ENCODE measurements at places on chromosomes 12 and 14.

GRCh38 chr12:113299619-113300237, 35.2 kb downstream of the SLC8B1 start:
- DNase-seq, result no peak

DNA sequence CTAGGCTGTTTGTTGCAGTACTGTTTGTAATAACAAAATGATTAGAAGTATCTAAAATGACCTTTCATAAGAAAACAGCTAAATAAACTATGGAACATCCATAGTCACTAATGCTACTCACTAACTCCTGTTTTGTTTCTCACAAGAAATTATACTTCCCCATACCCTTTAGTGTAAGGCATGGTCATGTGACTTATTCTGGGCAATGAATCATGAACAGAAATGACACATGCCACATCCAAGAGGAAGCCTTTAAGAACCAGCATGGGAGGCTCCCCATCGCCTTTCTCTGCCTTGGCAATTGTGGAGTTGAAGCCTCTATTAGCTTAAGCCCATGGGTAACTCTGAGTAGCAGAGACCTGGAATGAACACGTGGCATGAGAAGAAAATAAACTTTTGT, 49.3 kb downstream of the KSR2 start:
- no peak for DNase-seq

DNA sequence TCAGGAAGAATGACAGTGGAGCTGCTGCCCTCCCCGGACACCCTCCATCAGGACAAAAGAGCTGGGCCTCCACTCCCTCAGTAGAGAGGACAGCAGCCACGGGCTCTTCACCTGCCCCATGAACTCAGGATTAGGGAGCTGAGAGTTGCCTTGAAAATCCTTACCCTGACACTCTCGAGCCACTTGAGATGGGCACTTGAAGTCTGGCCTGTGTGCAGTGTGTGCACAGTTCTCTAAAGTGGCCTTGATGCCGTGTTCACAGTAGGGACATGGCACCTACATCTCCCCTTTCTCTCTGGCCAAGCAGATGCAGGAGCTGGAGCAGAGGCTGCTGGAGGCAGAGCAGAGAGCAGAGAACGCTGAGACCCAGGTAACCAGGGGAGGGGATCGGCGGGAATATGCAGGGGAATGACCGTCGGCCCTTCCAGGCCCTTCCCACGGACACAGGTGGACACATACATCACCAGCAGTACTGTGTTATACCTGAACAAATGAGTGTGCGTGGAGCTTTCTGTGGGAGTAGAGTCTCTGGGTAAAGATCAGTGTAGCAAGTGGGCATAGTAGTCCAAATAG, 22.5 kb downstream of the PLEKHH1 start:
- DNase-seq, result no peak

DNA sequence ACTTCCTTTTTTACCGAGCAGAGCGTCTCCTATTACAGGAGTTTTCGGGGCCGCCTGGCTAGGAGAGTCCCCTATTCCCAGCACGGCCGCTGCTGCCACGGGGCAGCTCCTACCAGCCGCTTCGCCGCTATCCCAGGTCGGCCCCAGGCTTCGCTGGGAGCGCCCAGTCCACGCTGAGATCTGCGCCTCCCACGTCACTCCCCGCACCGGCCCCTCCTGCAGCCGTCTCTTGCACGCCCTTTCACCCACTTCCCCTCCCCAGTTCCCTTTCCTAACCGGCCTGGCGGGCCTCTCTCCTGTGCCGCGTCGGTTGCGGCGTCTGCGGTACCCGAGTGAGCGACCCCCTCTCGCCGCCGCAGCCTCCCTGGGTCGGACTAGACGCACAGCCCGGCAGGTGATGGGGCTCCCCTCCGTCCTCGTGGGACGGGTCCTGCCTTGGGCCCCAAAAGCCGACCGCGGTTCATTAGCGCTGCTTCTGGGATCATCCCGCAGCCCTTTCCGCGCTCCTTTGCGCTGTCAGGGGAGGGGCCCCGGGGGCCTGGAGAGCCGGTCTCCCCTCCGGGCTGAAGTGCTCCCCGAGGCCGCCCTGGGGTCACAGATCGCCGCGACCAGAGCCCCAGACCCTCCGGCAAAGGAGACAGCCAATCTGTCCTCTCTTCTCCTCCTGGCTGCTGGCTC, 1318.4 kb downstream of the TMEM121 start:
- DNase-seq, result peak; percentile 63

DNA sequence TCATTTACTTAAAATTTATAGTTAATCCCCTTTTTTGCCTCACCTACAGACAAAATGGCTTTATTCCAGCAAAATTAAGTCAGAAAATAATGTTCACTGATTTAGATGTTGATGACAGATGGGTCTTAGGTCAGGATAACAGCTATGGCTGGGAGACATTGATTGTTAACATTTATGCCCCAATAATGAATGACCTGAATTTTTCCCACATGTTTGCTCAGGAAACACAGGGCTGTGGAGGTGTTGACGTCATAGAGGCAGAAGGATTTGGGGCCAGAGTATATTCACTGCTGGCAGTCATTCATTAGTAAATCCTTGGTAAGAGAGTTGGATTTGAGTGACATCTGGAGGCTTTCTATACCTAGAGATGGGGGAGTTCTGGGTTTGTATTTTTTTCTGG, 121.3 kb downstream of the PDE3A start:
- no peak for DNase-seq

GRCh38 chr12:68454892-68455291, 122.7 kb upstream of the MDM1 start:
- DNase-seq, result peak; percentile 32

All from CD4-positive, alpha-beta T cell (primary cell).